ENCODE measurements at places on chromosomes 11 and 22. TPM values are rescaled to one million over a fixed set of nuclear protein-coding genes. Genes with fewer than 3 reads are reported as not detected.

Gene MS4A6A
- not detected for total RNA-seq

- no peak for DNase-seq
Observed at GRCh38 chr11:45485070-45485707, 180.2 kb downstream of the CHST1 start.

- DNase-seq: no peak
Observed at GRCh38 chr11:3205261-3206155, 13.1 kb downstream of the MRGPRG start.

- DNase-seq: no peak
Observed at GRCh38 chr11:130623670-130624668, 175.5 kb downstream of the ADAMTS15 start.

- no peak for DNase-seq
Observed at GRCh38 chr11:33488971-33489370, 211.7 kb downstream of the C11orf91 start.

- DNase-seq: no peak
Observed at GRCh38 chr11:22890227-22890626, 30.0 kb upstream of the CCDC179 start.

Gene CCDC88B
- total RNA-seq: 0.79 TPM

GRCh38 chr11:69125861-69126260 lies 29.9 kb upstream of the SMIM38 start:
- DNase-seq: no peak

- DNase-seq: no peak
Observed at GRCh38 chr22:50313600-50313999, 6.2 kb upstream of the PLXNB2 start.

- DNase-seq: no peak
Observed at GRCh38 chr22:26540119-26540518, 27.8 kb upstream of the TFIP11 start.

- peak; percentile 80 for DNase-seq
Observed at GRCh38 chr11:17208257-17208999, 642 bp upstream of the PIK3C2A start.

Data from lung microvascular endothelial cell (primary cell).